ENCODE measurements at places on chromosomes 13 and 19.

- peak; percentile 78 for DNase-seq
Observed at GRCh38 chr13:42814868-42815267, 33.5 kb downstream of the FAM216B start.

DNA sequence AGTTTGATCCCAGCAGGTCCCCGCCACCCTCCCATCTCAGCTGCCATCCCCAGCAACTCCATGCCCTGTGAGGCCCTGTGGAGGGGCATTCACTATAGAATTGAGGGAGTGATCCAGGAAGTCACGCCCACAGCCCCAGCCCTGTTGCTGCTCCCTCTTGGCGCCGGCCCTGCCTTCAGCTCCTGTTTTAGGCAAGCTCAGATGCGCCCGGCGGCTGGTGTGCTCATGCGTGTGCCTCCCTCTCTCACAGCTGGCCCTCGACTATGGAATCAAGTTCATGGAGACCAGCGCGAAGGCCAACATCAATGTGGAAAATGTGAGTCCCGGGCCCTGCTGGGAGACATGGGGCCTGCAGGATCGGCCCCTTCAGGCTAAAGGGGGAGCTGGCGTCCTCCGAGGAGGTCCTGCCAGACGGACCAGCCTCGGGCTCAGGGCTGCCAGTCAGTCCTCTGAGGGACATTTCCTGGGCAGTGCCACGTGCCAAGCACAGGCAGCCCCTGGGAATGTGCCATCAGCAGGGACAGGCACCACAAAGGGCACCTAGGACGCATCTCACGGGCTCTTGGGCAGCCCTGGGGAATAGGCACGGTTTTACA is 15.6 kb upstream of the HSH2D start:
- no peak for DNase-seq

DNA sequence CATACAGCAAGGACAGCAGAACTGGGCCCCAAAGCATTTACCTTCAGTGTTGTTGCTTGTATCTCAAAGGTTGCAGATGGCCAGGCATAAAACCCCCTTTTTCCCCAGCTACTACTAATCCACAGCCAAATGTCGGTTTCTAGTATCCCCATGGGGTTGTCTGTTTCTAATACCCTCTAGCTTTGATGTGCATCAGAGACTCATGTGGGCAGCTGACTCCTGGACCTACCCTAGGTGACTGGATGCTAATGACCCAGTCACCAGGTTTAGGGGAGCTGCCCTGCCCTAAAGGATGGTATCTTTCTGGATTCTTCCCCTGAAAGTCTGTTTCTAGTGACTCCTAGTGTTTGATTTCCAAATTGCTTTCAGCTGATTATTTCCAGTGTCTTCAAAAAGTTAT is 23.9 kb downstream of the TJP3 start:
- no peak for DNase-seq

GRCh38 chr13:97279913-97280312 is 57.8 kb downstream of the MBNL2 start:
- DNase-seq, result peak; percentile 88

DNA sequence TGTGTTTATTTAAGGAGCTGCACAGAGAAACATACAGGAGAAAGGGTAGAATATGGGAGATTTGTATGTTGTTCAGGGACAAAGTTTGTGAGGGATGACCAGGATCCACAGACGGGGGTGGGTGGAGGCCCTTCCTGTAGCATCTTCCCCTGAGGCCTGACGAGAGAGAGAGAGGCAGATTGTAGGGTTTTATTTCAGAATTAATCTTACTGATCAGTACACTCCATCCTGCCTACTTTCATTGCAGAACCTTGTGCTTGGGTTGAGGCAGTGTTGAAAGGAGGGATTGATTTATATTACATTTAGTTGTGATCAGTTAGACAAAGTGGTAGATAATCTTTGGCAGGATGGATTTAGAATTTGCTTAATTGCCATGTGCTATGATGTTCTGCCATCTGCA is 39.6 kb downstream of the MTUS2 start:
- DNase-seq, result no peak

DNA sequence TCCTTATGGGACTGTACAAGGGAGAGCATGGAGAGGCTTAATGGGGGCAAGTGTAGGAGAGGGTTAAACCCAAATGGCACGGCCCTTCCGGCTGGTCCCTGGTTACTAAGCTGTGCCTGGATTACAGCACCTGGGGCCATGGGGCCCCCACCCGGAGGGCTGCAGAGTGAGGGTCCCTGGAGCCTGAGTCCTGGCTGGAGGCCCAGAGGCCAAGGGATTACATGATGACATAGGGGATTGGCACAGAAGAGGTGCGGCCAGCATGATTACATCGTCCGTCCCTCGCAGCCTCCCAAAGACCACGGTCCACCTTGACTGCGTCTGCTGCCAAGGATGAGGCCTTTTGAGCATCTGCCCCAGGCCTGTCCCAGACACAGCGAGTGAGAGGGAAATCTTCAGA is 149.4 kb downstream of the URI1 start:
- no peak for DNase-seq

GRCh38 chr13:104694397-104694796 is 1628.2 kb upstream of the SLC10A2 start:
- no peak for DNase-seq

DNA sequence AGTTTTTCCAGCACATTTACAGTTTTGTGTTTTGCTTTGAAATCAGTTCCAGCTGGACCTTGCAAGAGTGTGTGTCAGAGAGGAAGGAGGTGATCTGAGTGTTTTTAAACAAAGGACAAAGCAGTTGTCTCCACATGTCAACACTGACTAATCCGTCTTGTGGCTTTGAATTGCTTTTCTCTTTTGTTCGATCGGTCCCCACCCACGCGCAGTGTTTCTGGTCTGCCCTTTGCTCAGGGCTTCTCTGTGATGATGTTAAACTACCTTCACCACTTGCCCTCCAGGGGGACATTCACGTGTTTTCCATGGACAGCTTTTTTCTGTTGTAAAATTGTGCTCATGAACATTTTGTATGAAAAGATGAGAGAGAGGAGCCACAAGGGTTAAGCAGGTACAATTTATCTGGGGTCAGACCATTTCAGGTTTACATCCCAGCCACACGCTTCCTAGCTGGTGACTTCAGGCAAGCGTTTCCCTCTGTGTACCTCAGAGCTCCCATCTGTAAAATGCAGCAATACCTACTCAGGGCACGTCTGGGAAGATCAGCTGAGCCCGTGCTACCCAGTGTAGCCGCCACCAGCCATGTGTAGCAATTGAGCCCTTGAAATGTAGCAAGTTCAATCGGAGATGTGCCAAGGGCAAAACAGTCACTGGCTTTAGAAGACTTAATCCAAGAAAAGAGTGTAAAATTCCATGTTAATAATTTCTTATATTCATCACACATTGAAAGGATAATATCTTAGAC is 13.5 kb upstream of the PLA2G4C start:
- peak; percentile 44 for DNase-seq

DNA sequence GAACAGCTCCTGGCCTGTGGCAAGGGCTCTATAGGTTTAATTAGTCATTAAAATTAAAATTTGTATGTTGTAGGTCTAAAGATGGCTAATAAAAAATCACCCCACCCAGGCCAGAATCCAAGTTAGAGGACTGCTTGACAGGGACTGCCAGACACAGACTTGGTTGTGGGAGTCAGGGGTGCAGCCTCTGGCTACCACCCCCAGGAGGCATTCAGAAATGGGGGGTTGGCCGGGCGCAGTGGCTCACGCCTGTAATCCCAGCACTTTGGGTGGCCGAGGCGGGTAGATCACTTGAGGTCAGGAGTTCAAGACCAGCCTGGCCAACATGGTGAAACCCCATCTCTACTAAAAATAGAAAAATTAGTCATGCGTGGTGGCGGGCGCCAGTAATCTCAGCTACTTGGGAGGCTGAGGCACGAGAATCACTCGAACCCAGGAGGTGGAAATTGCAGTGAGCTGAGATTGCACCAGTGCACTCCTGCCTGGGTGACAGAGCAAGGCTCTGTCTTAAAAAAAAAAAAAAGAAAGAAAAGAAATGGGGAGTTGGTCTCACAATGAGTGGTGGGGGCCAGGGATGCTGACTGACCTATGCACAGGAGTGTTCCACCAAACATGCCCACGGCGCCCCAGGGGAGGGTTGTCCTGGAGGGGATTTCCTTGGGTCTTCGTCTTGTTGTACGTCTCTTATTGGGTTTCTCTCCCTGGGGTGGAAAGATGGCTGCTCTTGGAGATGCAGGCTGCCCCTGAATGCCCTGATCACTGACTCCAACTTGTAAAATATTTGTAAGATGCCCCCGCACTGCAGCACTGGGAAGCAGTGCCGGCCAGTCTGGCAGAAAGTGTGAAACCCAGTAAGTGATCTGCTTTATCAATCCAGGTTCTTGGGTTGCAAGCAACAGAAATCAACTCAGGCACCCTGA is 68.8 kb downstream of the SIPA1L3 start:
- DNase-seq, result no peak

- DNase-seq, result no peak
Observed at GRCh38 chr19:42325896-42326771, 699 bp downstream of the MEGF8 start.

- no peak for DNase-seq
Observed at GRCh38 chr13:101703838-101704237, 251.4 kb downstream of the ITGBL1 start.

DNA sequence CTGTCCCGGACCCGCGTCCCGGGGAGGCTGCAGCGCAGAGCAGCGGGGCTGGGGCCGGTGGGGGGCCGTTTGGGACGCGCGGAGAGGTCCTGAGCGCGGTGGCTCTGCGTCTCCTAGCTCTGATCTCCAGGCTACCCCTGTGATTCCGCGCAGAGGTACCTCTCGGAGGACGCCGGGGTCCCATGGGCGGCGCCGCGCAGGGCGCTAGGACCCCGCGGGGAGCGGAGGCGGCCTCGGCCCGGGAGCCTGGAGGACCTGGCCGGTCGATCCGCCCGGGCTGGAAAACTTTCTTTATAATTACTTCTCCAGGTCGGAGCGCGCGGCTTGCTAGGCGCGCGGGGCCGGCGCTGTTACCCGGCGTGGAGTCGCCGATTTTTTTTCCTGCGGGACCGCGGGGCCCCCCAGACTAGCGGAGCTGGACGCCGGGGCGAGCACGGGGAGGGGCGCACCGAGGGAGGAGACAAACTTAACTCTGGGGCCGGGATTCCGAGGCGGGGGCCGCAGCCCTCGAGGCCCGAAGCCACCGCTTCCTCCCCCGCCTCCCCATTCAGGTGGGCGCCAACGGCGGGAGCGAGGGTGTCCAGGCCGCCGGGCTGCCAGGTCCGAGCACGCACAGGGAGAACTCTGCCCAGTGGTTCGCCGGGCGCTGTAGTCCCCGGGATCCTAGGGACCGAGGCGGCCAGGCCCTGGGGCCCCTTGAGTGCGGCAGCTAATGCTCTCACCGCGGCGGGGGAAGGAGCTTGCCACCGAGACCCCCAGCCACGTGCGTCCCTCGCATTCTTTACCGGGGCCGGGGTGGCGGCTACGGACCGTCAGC is 848 bp upstream of the CEBPA start:
- DNase-seq, result peak; percentile 47

DNA sequence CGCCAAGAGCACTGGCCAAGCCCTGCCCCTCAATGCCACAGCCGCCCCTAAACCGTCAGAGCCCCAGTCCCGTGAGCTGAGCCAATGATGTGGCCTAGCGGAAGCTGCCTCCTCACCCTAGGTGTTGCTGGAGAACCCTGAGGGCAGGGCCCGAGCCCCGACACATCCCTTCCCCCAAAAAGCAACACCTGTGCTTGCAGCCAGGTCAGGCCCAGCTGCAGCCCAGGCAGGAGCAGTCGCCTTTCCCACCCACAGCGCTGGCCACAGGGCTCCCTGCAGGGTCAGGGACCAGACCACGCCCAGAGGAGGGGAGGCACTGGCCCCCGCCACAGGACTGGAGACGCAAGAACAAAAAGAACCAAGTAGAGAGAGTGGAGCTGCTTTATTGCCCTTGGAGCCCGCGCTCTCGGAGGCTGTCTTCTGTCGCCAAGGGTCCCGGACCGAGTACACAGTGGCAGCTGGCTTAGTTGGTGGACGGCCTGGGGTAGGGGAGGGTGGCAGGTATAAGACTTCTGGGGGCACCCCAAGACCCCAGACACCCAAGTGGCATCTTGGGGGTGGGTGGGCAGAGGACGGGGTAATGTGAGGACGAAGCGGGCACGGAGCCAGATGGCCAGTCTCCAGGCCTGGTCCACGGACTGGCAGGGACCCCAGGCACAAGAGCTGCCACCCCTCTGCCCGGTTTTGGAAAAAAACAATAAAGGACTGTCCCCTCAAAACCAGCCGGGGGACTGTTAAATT is 3.3 kb downstream of the P2RY11 start:
- no peak for DNase-seq

- DNase-seq, result no peak
Observed at GRCh38 chr13:105200181-105200580, 1335.3 kb downstream of the EFNB2 start.

DNA sequence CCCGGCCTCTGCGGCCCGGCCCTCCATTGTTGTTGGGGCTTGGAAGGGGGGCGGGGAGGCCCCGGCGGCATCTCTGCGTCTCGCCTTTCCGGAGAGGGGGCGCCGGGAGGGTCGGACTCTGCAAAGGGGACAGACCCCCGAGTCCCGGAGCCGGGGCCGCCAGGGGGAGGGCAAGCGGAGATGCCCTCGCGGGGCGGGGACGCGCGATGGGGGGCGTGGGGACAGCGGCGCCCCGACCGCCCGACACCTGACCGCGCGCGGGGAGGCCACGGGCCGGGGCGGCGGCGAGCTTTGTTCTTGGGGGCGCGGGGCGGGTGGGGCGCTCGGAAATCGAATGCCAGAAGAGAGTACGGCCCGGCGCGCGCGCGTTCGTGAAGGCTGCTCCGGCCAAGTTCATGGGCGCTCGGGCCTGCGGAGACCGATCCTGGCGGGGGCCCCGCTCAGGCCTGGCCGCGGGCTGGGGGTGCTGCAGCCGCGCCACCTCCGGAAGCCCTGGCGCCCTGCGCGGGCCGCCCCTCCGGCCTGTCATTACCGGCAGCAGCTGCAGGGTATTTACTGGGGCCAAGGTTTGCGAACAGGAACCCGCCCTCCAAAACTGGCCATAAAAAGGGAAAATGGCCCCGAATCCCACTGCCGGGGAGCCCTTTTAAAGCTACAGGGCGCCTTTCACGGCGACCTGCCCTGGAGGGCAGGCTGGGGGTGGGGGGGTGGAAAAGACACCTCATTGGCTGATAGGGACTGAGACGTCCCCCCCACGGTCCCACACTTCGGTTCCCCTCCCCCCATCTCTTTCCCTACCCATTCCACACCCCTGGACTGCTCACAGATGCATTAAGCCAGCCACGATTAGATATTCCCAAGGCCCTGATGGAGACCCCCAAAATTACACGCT is 11.1 kb upstream of the NANOS3 start:
- no peak for DNase-seq

- peak; percentile 55 for DNase-seq
Observed at GRCh38 chr19:8505680-8506401, 3.4 kb upstream of the PRAM1 start.

DNA sequence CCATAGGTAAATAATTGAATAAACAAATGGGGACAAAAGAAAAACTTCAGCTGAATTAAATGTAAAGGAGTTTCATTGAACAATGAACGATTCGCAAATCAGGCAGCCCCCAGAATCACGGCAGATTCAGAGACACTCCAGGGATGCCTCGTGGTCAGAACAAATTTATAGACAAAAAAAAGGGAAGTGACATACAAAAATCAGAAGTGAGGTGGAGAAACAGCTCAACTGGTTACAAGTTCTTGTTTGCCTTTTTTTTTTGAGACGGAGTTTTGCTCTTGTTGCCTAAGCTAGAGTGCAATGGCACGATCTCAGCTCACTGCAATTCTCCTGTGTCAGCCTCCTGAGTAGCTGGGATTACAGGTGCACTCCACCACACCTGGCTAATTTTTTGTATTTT is 5.7 kb downstream of the ZNF566 start:
- DNase-seq, result no peak

GRCh38 chr19:7326105-7326877 is 22.4 kb upstream of the ARHGEF18 start:
- peak; percentile 5 for DNase-seq

Measured in AG10803 (cell line).